ENCODE measurements at places on chromosomes 6 and 20.

GRCh38 chr20:805713-806112, 27.8 kb upstream of the FAM110A start:
- DNase-seq, result no peak

GRCh38 chr6:163773646-163774045, 359.1 kb downstream of the QKI start:
- no peak for DNase-seq

DNA sequence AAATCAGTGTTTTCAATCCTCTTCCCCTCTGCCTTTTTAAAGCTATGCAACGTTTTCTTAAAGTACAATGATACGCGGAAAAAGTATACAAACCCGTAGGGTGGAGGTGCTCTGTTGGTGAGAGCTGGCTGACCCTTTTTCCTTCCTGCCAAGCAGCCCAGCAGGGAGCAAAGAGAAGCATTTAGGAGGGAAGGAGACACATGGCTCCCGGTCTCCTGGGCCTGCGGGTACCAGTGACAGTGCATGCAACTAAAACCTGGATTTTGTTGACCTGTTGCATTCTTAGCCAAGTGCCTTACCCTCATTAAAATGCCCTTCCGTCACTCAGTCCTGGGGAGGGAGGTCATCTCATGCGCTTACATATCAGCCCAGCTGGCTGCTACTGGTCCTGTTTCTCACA, 87.2 kb downstream of the SLX4IP start:
- DNase-seq, result no peak

- no peak for DNase-seq
These were observed 131.1 kb downstream of the JARID2 start for GRCh38 chr6:15376900-15377487.

DNA sequence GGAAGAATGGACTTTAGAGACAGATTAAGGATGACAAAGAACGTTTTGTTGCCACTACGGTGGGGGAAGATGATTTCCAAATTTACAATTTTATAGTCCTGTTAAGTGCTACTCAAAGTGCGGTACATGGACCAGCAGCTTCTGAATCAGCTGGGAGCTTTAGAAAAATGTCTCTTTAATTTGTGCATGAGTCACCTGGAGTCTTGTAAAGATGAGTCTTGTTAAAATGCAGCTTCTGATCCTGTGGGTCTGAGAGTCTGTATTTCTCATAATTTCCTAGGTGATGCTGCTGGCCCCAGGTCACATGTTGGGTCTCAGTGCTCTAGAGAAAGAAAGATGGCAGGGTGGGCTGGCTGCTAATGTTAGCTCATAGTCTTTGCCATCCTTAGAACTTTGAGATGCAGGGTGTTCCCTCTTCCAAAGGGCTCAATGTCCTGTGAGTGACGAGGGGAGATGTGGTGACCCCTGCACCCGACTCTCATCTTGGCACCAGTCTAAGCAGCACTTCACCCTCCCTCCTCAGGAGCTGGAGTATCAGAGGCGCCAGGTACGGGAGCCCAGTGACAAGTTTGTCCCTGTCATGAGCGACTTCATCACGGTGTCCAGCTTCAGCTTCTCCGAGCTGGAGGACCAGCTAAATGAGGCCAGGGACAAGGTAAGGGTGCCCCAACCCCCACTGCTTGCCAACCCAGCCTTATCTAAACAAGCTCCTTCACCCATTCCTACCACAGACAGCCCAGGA, 34.5 kb downstream of the MOCS1 start:
- DNase-seq, result no peak

DNA sequence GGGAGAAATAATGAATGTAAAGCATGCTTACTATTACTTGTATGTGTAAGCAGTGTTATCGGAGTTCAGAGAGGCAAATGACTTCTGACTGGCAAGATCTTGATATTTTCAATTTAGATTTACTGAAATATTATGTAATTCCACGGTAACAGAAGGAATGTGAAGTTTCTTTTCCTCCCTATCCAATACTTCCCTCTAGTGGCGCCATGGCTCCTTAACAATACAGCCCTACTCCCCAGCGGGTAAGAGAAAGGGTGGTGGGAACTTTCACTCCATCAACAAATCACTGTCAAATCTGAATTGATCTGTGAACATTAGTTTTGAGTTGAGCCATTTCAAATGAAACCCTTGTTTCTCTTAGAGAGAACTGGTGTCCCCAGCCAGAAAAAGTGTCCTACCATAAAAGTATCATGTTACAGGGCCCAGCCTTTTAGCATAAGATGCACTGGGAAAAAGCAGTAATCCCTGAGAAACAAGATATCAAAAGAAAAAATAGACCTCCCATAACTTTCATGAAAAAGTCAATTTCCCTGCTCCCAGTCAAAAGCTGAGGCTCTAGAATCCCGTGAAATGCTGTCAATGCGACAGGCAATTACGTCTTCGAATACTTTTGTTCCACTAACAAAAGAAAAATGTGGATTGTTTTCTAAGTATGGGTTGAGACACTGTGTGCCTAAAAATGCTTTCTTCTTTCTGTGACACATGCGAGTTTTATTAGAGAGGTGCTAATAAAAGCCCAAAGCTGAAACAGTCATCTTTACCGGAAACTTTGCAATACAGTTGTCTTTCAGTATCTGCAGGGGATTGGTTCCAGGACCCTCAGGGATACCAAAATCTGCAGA, 12.9 kb downstream of the COX7A2 start:
- DNase-seq, result no peak

DNA sequence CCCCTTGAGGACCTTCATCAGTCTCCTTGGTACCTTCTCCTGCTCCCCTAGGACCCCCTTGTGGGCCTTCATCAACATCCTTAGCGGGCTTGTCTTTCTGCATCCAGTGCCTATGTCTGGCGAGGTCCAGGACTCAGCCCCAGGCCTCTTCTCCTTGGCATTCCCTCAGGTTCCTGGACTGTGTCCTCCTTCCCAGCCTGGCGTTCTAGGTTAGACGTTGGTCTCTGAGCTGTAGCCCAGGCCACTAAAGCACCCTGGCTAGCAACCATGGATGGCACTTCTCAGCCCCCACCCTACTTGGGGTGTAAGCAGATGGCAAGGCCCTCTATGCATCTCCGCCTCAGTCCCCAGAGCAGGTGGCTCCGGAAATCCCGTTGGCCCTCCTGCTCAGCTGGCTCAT, 51.5 kb upstream of the NNAT start:
- DNase-seq, result no peak

- DNase-seq, result no peak
These were observed 39.3 kb downstream of the DTNBP1 start for GRCh38 chr6:15623276-15624116.

Data from stimulated activated CD4-positive, alpha-beta T cell treated with anti-CD3 and anti-CD28 coated beads, TNF-alpha, amount 100 ng/mL, for 24 hours (primary cell).